ENCODE measurements at places on chromosomes 11 and 22.

GRCh38 chr11:74538680-74539079, 45.2 kb upstream of the LIPT2 start:
- DNase-seq: no peak

- no peak for DNase-seq
Measured at GRCh38 chr11:88169471-88169870, 5.8 kb downstream of the RAB38 start.

DNA sequence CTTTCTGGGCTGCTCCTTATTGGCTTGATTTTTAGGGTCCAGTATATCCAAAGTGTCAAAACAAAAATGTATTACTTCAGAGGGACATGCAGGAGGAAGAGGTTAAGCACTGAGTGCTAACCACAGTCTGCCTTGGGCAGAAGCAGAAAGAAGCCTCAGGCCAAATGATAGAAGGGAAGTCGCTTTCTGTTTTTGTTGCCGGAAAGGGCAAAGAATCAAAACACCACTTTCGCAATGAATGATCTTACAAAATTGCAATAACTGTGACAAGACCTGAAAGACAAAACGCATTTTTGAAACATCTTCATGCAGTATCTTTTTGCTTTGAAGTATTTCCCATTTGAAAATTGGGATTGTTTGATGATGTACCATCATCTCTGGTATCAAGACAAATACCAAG, 70.1 kb upstream of the PICALM start:
- DNase-seq: no peak

GRCh38 chr11:11960687-11961086, 47.7 kb downstream of the DKK3 start:
- DNase-seq: no peak

GRCh38 chr11:93131709-93132108, 66.1 kb downstream of the SLC36A4 start:
- no peak for DNase-seq

- DNase-seq: no peak
Measured at GRCh38 chr11:74485868-74486267, 7.7 kb downstream of the LIPT2 start.

- DNase-seq: no peak
Measured at GRCh38 chr11:94649964-94650623, 82.9 kb downstream of the PIWIL4 start.

DNA sequence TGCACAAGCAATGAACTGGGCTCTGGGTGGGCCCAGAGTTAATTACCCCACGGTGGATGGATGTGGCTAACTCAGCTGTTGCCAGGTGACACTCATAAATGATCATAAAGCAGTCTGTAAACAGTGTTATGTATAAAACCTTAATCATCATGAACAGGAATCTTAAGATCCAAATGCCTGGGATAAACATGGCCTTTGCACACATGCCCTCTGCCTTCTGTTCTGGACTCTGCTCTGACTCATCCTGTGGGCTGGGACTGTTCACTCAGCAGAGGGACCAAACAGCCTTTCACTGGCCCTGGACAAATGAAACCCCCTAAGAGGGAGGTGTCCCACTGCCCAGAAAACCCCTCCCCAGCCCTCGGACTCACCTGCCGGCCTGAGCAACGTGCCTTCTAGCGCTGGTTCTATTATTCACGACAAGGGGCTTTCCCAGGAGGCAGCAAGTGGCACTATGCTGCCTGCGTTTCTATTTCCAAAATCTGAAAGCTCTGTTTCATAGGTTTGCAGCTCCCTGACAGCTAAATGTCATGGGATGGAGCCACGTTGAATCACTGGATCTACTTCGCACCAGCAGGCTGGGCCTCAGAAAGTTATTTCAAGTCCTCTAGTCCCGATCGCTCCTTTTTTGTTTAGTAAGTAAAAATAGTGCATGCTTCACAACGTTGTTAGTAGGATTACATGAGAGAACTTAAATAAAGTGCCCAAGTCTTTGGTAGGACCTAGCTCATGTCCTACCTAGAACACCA, 53.0 kb downstream of the LARGE1 start:
- no peak for DNase-seq

- DNase-seq: no peak
Measured at GRCh38 chr11:61709110-61709509, 28.9 kb downstream of the DAGLA start.

DNA sequence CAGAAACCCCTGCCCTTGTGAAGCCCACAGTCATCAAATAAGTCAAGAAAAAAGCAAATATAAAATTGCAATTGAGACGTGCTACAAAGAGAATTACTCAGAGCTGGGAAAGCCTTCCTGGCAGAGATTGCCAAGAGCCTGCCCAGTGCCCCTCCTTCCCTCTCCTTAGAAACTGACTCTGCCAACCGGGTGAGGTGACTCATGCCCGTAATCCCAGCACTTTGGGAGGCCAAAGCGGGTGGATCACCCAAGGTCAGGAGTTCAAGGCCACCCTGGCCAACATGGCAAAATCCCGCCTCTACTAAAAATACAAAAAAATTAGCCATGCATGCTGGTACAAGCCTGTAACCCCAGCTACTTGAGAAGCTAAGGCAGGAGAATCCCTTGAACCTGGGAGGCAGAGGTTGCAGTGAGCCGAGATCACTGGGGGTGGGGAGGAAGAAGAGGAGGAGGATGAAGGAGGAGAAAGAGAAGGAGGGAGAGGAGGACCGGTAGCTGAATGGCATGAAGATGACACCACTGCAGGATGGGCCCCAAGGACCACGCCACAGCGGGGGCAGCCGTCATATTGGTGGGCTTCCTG, 76.1 kb upstream of the RTL6 start:
- no peak for DNase-seq

DNA sequence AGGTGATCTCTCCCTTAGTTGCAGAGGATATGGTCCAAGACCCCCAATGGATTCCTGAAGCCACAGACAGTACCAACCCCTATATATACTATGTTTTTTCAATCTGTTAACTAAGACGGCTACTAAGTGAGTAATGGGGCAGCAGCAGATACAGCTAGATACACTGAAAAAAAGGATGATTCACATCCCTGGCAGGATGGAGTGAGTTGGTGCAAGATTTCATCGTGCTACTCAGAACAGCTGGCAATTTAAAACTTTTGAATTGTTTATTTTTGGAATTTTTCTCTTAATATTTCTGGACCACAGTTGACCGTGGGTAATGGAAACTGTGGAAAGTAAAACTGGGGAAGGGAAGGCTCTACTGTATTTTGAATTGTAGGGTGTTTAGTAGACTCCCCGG, 17.0 kb upstream of the TMEM218 start:
- DNase-seq: no peak

- no peak for DNase-seq
Measured at GRCh38 chr11:57425565-57426438, 1.1 kb downstream of the SLC43A3 start.

DNA sequence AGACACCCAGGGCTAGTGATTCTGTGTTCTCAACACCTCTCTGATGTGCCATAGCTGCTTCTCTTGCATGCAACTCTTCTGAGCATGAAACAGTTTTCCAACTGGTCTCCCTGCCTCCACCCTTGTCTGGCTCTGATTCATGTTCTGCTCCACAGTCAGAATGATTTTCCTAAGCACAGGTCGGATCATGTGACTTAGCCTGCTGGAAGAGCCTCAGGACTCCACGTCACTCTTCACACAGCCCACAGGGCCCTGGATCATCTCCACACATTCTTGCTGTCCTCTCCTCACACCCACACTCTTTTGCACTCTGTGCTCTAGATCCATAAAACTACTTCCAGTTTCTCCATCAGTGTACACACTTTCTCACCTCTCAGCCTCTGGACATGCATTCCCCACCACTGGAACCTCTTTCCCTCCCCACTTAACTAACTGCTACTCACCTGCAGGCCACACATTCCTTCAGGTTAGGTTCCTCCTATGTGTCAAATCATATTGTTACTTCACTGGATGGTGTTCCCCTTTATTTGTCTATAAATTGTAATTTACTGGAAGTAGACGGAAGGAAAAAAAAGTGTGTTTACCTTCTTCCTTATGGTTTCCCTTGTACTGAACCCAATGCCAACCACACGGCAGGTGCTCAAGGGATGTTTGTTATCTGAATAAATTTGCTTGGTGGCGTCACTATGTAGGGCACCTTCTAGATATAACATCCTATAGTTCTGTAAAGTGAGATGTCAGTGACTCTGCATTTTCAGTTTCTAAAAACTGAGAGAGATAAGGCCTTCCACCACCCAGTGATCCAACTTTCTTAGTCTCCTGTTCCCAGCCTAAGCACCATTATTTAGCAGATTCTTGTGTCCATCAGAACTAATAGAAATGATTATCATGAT, 133.7 kb downstream of the ETS1 start:
- no peak for DNase-seq

DNA sequence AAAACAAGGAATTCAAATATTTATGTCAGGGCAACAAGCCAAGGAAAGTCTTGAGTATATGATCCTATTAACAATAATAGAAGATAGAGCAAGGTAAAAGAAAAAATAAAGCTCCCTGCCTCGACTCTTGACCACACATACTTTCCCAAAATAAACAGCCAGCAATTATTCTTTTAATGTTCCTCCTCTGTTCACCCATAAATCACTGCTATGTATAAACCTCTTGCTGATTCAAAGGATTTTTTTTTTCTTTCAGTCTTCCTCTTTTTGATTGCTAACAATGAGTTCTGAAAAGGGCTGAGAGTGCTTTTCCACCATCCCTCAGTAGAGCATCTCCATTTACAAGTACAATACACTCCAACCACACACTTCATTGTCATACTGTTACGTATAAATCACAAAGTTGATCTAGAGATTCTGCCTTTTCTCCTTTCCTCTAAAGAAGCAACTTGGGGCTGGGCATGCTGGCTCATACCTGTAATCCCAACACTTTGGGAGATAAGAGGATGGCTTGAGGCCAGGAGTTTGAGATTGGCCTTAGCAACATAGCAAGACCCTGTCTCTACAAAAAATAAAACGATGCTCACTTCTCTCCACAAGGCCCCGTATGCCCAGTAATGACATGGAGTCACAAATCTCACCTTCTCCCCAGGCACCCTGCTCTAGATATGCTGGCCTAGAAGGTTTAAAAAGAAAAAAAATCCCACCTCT, 24.0 kb downstream of the RAB30 start:
- DNase-seq: no peak
